Occipital lobe (tissue), 3 donors: ENCODE measurements at places on chromosomes 5 and 9. TPM values are rescaled to one million over a fixed set of nuclear protein-coding genes. Genes with fewer than 3 reads are reported as not detected.

The PCDHGB2 gene
- total RNA-seq: 8.3 TPM

The EGFLAM gene
- 3.1 TPM for total RNA-seq

The ZNF879 gene
- 18.1 TPM for total RNA-seq

The SLCO6A1 gene
- 0.94 TPM for total RNA-seq

The IL13 gene
- total RNA-seq: not detected

The LCN15 gene
- total RNA-seq: not detected

The FSD1L gene
- 146 TPM for total RNA-seq

The GLRA1 gene
- total RNA-seq: 0.16 TPM

The SPINK7 gene
- not detected for total RNA-seq

The ACTBL2 gene
- not detected for total RNA-seq

The DIMT1 gene
- total RNA-seq: 19.8 TPM

The CNTNAP3 gene
- 120 TPM for total RNA-seq

The ADGRV1 gene
- 474 TPM for total RNA-seq

The TAF11L5 gene
- total RNA-seq: not detected

The TEX48 gene
- total RNA-seq: not detected

The TMEM215 gene
- 1.1 TPM for total RNA-seq

The PCDHB5 gene
- 9.7 TPM for total RNA-seq

The C5orf58 gene
- total RNA-seq: not detected

The C9orf153 gene
- total RNA-seq: 0.62 TPM

The AGXT2 gene
- not detected for total RNA-seq

The NUTM2G gene
- total RNA-seq: not detected

The PRRX2 gene
- 0.16 TPM for total RNA-seq

The LCN1 gene
- not detected for total RNA-seq

The WDR38 gene
- total RNA-seq: not detected

The SYK gene
- total RNA-seq: 1.9 TPM

The FRRS1L gene
- total RNA-seq: 82.2 TPM

The PCDHA4 gene
- total RNA-seq: 18.6 TPM

The TAF11L11 gene
- not detected for total RNA-seq

The HACD4 gene
- 0.94 TPM for total RNA-seq

The OLFM1 gene
- 77.8 TPM for total RNA-seq

The SLC6A18 gene
- total RNA-seq: not detected

The NR2F1 gene
- total RNA-seq: 121 TPM

The ZNF484 gene
- total RNA-seq: 59.3 TPM

The MCC gene
- total RNA-seq: 15.8 TPM

The PLPPR1 gene
- total RNA-seq: 222 TPM

The SLC34A3 gene
- 0.16 TPM for total RNA-seq

The PHF2 gene
- total RNA-seq: 33.4 TPM

The LEAP2 gene
- total RNA-seq: 2.0 TPM

The HTR1A gene
- 18.2 TPM for total RNA-seq

The GPRIN1 gene
- total RNA-seq: 107 TPM

The ADAMTS16 gene
- 0.62 TPM for total RNA-seq

The DMRT2 gene
- 0.16 TPM for total RNA-seq

The AQP7 gene
- not detected for total RNA-seq

The SPACA9 gene
- 2.8 TPM for total RNA-seq

The SHISAL2B gene
- total RNA-seq: not detected

The GPR21 gene
- total RNA-seq: 13.3 TPM

The BTNL9 gene
- total RNA-seq: 0.78 TPM

The HTR4 gene
- 0.16 TPM for total RNA-seq

The RNF224 gene
- total RNA-seq: not detected

The FBP2 gene
- total RNA-seq: not detected

The BARHL1 gene
- not detected for total RNA-seq

The GMCL2 gene
- total RNA-seq: not detected

The C9orf85 gene
- 14.2 TPM for total RNA-seq

The HDHD3 gene
- 5.6 TPM for total RNA-seq
